ENCODE measurements at places on chromosomes 16 and 17.

GRCh38 chr16:69921127-69921526 lies 30.0 kb upstream of the CLEC18A start:
- no peak for DNase-seq

DNA sequence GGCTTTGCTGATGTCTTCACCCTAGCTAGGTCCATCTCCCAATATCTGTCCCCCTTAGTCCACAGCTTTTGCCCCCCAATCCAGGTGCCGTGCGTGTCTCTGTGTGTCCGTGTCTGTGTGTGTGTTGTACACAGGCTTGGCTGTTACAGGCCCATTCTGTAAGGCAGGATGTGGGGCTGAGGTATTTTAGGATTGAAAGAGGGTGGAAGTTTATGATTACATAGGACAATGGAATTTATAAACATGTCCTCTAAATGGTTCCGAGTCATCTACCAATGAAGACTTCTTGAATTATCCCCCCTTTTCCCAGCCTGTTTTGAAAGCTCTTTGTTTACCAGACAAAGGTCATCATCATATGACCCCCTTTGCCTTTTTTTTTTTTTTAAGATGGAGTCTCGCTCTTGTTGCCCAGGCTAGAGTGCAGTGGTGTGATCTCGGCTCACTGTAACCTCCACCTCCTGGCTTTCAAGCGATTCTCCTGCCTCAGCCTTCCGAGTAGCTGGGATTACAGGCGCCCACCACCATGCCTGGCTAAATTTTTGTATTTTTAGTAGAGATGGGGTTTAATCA lies 21.9 kb downstream of the ACE start:
- no peak for DNase-seq

DNA sequence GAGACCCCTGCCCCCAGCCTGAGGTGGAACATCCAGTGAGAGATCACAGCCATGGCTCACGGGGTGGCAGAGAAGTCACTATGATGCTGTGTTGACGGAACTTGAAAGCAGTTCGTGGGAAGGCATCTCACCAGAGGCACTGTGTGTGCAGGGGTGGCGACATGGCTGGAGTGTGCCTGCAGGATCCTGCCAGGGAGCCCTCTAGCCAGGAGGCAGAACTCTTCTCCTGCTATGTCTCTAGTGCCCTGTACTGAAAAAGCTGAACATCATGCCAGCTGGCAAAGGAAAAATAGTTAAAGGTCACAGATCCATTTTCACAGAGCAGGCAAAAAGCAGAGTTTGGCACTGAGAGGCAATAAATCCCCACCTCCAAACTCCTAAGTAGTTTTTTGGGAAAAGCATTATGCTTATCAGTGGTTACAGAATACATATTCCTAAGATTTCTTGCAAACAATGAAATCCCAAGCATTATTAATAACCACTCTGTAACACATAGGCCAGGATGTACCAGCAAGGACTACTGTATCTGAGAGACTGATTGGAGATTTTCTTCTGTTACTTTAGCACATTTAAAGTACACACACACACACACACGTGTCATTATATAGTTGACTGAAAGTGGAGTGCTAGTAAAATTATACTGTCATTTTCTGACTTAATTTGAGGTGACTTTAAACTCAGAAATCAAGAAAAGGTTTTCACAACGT lies 36.8 kb downstream of the TNRC6C start:
- DNase-seq = no peak

DNA sequence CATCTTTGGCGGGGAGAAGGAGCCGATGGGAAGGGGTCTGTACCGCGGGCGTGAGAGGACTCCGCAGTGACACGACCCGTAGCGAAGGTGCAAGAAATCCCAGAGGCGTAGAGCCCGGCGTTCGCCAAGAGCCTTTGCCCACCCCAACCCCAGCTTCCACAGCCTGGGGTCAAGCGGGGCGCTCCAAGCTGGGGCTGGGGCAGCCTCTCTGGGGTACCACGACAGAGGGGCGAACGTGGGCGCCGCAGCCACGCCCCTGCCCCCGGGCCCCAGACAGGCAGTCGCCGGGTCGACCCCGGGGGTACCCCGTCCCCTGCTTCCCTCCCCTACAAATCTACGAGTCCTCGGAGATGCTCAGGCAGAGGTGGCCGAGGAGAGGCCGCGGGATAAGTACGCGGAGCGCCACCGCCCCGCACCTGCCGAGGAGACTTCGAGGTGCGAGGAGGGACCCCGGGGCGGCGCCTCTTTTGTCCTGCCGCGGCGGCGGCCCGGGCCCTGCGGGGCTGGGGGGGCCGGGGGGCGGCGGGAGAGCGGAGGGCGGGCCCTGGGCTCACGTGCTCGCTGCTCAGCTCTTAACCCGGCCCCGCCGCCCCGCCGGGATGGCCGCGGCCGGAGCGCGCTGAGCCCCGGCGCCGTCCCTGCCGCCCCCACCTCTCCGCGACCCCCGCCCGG lies at the start of gene ADAM11:
ADAM11 (plus strand) TSS at position 575 of the 672 bp plus-strand sequence. CDS start 212 bp downstream, outside the sequence.
- DNase-seq = no peak

All from NB4 (cell line).